ENCODE measurements at places on chromosomes 4 and X. TPM values are rescaled to one million over a fixed set of nuclear protein-coding genes. Genes with fewer than 3 reads are reported as not detected.

DNA sequence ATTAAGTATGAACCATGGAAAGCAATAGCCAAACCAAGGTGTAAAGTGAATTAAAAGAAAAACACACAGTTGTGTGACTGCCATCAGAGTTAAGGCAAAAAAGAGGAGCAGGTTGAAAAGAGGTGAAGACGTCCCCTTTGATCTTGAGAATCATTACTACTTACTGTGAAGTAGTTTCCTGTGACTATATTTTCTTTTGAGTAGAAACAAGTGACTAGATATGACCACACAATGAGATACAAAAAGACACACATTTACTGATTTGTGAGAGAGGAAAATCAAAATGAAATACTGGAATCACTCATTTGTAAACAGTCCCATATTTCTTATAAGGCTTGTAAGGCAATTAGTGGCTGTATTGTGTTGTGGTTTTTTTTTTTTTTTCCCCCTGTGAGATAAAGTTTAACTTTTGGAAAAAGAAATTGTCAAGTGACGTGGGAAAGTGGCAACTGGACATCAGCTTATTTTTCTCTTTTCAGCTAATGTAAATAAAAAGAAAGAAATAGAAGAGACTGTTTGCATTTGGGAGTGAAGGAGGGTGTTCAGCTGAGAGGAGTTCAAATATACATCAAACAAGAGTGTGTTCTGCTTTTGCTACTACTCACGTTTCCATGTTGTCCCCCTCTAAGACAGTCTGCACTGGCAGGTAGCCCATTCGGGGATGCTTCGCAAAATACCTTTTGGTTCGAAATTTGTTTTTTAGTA is 106.4 kb upstream of the FTHL17 start:
- DNase-seq, result no peak

GRCh38 chrX:27555514-27555913 is 34.6 kb upstream of the DCAF8L2 start:
- DNase-seq, result peak; percentile 32

- no peak for DNase-seq
Observed at GRCh38 chr4:39231660-39232059, 49.3 kb downstream of the WDR19 start.

GRCh38 chrX:19947612-19948011 is 43.2 kb downstream of the BCLAF3 start:
- DNase-seq, result no peak

DNA sequence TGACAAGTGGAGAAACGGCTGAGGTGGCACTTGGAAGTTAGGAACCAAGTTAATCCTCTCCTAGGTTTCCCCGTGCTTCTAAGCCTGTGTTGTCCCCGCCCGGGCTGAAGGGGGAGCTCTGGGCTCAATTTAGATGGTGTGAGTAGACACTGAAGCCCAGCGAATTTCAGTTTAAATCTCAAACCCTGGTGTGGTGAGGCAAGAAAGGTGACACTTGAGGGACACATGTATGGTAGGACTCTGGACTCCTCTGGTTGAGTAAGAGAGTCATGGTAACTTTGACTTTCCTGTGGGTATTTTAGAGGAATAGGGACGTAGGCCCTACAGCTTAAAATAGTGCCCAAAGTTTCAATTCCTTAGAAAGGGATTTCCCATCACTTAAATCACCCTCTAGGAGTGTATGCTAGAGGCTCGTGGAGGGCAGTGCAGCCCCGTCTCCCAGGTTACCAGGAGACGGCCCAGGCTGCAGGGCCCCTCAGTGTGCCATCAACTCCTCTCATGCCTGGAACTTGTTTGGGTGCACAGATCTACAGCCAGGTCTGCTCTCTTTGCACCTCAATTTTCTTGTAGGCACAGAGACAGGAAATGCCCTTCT is 24.0 kb downstream of the HAND2 start:
- DNase-seq, result peak; percentile 20

DNA sequence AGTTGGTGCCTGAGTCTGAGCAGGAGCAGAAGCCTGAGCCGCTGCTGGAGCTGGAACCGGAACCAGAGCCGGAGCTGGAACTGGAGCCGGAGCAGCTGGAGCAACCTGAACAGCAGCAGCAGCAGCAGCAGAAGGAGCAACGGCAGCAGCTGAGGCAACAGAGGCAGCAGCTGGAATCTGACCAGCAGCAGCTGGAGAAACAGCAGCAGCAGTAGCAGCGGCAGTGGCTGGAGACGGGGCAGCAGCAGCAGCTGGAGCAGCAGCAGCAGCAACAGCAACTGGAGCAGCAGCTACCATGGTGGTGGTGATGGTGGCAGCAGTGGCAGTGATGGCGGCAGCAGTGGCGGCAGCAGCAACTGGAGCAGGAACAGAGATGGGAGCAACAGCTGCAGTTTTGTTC is 61.5 kb downstream of the AMOT start:
- no peak for DNase-seq

DNA sequence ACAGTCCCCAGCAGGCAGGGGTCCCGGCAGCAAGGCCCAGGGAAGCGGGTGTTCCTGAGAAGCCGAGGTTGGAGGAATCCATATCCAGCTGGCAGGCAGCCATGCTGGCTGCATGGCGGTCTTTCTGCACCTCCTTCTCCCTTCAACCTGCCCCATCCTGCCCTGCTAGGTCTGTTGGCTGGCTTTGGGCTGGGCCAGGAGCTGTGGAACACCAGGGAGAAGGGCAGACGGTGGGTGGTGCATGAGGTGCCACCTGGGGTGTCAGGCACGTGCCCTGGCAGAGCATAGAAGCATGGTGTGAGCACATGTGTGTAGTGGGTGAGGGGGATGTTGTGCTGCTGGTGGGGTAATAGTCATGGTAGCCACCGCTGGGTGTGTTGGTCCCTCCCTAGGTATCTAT is 150.1 kb downstream of the PJA1 start:
- no peak for DNase-seq

Gene PPARGC1A
- 2.6 TPM for polyA plus RNA-seq

Gene RPS6KA6
- polyA plus RNA-seq, result 2.1 TPM

Gene PAK3
- polyA plus RNA-seq, result 1.4 TPM
